ENCODE measurements at places on chromosomes 7 and 10.

DNA sequence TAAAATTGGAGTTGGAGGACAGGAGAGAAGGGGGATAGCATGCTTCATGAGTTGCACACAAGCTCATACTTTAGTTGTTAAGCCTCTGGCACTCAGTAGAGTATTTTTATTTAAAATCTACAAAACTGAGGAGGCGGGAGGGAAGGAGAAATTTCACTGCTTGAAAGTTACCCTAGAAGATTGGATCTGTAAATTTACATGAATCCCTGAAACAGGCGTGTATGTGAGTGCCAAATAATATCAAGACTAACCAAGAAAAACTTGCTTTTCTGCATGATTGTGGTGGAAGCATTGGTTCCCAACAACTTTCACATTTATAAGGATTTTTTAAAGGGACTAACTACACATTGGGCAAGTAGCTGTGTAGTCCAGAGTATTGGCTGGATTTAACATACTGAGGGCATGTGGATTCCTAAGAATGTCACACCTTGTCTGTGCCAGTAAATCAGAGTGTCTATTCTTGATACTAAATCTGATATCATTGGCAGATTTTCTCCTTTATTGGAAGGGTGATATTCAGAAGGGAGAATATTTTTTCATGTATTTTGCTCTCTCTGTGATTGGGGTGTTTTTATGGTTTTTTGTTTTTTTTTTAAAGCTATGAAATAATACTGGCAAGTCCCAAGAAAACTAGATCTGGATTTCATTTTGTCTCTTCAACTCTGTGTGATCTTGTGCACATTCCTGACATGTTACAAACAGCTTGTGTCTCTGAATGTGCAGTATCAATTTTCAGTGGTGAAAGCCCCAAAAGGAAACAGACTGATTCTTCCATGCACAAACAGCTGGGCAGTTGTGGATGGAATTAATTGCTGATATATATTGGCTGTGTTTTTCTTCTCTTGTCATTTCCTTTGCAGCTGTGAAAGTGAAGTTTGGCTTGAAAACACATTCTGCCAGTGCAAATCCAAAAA lies 67.2 kb downstream of the ADD3 start:
- DNase-seq = no peak

- no peak for DNase-seq
Measured at GRCh38 chr10:8910314-8910713, 855.8 kb downstream of the GATA3 start.

GRCh38 chr7:33745934-33746333 lies 159.4 kb upstream of the BMPER start:
- no peak for DNase-seq

- no peak for DNase-seq
Measured at GRCh38 chr7:44767134-44767911, 18.7 kb downstream of the ZMIZ2 start.

GRCh38 chr7:54559401-54559800 lies 17.2 kb downstream of the VSTM2A start:
- DNase-seq = no peak

DNA sequence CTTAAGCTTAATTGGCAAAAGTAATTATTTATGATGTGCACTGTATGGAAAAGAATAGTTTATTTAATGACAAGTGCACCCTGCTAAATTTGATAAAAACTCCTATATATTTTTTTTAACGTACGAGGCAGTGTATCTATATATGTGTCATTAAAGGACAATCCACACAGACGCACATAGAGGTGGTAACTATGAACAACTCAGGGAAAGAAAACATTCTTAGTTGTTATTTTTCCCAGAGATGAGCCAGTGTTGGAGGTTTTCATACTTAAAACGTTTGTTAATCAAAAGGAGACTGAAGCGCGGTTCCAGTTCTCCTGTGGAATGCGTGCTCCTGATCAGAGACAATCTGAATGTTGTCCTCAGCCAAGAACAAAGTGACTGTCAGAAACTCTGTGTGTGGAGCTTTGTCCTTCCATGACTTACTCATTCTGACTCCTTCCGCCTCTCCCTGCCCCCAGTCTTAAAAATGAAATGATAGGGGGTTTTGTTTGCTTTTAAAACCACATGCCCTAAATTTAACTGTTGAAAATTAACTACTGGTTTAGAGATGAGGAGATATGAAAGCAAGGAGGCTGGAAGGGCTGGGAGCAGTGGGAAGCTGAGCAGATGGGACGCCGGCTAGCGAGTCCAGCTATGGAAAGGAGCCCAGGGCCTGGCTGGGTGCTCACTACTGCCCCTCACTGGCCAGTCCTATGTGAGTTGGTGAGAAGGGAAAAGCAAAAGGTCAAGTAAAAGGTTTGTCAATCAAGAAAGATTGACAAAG lies 99.6 kb downstream of the SVIL start:
- peak; percentile 60 for DNase-seq

DNA sequence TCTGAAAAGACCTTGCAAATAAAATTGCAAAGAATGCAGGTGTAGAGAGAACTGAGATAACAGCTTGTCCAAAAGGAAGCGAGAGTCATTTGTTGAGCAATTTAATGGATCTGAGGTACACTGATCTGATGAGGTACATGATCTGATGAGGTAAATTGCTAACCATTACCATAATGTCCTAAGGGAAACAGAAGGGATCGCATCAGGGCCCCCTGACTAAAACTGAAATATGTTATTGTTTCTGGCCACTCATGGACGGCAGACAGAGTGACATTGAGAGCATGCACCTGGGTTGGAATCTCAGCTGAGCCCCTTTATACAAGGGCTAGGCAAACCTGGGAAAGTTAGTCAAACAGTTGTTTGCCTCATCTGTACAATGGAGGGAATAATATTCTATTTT lies 15.8 kb upstream of the PAPSS2 start:
- DNase-seq = no peak

DNA sequence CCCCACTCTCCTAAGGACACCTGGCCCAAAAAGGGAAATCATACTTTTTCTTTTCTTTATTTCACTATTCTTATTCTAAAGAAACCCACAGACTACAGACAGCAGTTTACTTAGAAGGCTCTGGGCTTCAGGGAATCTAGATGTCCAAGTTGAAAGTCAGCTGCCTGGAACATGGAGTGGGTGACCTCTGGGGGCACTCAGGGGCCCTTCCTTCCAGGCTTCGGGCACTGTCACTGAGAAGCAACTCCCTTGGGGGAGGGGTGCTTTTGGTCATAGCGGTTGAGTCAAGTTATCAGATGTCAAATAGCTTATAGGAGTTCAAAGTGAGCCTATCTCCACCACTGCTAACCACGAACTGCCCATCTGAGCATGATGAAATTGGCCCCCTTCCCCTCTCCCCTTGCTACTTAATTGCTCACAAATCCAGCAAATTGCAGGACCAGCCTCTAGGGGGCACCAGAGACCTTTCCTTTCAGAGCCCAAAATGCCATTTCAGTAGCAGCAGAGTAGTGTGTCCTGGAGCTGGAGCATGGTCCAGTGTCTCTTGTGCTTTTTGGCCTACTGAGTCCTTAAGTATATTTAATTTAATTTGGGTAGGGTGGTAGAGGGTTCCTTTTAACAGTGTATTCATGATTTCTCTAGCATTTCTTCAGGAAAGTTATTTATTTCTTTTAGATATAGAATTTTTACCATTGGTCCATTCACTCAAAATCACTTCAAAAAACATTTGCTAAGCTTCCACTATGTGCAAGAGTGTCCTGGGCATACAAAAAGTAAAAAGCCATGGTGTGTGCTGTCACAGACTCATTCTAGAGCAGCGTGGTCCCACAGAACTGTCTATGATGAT lies 463.8 kb downstream of the KCNMA1 start:
- DNase-seq = peak; percentile 81

DNA sequence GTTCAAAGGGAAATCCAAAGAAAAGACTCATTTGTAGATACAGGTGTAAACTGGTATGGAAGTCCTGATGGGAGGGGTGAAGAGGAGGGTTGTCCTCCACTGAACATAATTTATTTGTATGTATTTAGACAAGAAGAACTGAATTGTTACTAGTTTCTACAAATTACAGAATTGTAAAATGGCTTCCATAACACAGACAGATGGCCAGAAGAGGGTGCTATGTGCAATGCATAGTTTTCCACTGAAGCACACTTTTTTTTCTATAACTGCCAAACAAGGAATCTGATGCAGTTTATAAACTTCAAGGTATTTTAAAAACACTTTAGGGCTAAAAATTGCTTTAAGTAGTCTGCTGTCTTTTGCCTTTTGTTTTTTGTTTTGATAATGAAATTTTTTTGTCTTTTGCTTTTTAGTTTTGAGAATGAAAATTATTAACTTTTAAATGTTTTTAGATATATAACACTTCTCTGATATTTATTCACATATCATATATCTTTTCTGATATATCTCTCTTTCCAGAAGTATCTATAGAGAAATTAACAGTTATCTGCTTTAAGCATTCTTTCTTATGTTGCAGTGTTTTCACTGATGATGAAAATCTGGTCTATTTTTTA lies 58.5 kb downstream of the PHYHIPL start:
- DNase-seq = no peak

DNA sequence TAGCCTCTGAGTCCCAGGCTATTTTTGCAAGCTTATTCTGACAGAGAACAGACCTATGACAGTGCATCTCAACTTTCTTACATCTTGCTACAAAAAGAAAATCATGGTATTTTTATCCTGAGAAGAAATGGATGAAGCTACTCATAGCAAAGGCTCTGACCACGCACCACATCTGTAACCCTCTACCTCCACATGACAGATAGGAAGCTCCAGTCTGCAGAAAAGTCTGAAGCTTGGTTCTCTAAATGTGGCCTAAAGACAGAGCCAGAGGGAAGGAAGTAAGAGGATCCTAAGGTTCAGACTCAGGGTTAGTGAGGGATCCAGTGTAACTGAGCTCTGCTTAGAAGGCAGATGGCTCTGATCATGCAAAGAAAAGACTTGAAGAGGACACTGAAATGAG lies 58.4 kb upstream of the ABCB5 start:
- DNase-seq = no peak

- DNase-seq = no peak
Measured at GRCh38 chr10:88932539-88933256, 19.9 kb downstream of the ACTA2 start.

DNA sequence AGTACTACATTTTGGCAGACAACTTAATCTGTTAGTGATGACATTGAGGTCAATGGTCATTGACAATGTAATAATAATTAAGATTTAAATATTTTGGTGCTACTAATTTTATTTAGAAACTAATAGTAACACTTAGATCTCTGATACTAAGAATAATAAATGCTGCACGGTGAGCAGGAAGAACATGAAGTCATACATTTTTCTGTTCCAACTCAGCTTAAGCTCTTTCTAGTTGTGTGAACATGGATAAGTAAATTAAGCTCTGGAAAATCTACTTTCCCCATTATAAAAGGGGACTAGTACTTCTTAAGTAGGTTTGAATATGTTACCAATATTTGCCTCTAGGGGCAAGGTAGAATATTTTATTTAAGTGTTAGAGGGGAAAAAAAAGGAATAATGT lies 65.9 kb upstream of the MEOX2 start:
- DNase-seq = no peak

GRCh38 chr7:157609516-157609915 lies 272.7 kb downstream of the DNAJB6 start:
- no peak for DNase-seq

- DNase-seq = no peak
Measured at GRCh38 chr7:131493581-131493980, 62.8 kb downstream of the PODXL start.

- peak; percentile 97 for DNase-seq
Measured at GRCh38 chr10:31603235-31604087, 284.4 kb downstream of the ZEB1 start.
